Panc1 (cell line): ENCODE measurements at places on chromosomes 1 and 21. TPM values are rescaled to one million over a fixed set of nuclear protein-coding genes. Genes with fewer than 3 reads are reported as not detected.

DNA sequence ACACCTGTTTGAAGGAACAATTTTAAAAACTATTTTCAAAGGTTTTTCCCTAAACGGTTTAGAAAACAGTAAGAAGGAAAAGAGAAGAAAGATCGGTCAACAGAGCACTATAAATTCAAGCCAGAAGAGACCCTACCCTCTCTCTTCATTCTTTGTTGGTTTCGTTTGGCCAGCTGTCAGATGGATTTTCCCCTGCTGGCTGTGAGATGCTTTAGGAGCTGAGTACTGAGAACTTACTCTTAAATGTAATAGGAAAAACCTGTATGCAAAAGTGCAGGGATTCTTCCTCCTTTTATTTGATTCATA lies 1.3 kb upstream of the TXNIP start:
- no peak for DNase-seq

DNA sequence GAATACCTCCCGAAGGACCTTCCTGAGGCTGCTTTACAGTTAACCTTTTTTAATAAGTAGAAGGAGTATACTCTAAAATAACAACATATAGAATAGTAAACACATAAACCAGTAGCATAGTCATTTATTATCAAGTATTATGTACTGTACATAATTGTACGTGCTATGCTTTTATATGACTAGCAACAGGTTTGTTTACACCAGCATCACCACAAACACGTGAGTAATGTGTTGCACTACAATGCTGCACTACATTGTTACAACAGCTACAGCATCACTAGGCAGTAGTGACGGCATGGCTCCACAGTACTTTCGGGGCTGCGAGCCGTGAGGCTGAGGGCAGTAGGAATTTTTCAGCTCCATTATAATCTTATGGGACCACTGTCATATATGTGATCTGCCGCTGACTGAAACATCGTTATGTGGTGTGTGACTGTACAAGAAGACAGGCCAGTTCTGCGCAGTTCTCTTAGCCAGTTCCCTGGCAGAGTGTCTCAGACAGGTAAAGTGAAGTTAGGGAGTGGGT lies 82.8 kb upstream of the LRRC8D start:
- DNase-seq = no peak

DNA sequence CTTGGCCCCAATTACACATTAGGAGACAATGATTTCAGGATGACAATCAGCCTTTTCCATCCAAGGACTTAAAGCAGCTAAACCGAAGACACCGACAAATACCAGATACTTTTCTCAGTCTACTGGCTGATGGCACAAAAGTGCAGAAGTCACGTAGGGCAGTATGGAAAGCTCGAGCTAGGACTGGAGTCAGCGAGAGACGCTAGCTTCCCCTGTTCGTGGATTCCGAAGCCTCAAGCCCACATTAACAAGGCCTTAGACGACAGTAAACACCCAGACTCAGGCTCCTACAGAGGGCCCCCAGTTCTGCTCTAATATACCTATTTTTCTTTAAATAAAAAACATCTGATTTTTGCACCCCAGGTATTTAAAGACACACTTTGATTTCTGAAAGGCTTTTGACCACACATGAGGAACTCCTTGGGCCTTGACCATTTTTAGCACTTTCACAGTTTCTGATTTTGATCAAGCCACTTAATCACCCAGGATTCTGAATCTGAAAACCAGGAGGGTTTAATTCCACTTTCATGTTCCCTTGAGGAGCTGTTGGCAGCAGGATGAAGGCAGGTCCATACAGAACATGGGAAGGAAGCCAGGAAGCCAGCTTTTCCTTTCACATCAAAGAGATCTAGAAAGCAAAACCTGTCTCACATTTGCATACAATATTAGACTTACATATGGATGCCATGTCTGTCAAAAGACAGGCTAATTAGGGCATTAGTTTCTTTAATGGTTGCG lies 204.1 kb downstream of the GABPA start:
- DNase-seq = no peak

DNA sequence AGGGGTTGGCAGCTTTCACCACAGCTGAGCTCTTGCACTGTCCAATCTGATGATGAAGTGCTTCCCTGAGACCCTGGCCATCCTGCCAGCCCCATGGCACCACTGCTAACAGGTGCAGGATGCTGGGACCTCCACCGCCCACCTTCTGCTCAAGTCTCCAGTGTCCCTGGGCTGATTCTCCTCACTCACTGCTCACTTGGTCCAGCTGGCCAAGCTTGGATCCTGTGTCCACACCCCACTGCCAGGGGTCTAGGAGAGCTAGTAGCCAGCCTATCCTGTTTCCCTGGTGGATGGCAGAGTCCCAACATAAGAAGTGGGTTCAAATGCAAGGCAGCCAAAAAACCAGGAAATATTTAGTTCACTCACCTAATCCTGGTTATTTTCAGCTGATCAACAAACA lies 217.2 kb upstream of the IRF2BP2 start:
- DNase-seq = no peak

DNA sequence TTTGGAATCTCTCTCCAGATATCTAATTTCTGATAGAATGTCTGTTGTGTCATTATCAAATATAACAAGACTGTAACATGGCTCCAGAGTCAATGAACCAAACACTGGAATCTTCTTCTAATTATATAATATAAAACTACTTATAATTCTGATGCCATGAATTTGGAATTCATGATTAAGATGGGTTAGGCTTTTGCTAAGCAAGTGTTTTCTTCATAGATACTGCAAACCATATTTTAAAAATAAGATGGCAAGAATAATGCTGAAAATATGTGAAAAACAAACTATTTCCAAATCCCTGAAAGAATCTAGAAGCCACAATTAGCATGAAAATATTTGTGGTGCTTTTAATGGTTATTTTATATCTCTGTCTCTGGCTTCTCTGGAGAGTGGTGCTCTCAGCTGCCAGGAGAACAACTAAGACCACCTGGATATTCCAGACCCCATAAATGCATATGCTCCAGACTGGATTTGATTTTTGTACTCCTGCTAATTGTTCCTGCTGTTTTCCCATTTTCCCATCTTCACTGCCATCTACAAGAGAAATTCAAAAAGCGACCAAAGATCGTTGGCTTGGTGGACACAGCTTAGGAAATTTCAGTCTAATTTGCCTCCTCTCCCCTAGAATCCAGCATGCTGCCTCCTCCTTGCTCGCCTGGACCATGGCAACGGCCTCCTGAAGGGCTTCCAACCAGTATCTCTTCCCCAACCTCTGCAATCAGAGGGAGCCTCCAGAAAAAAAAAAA lies 418.9 kb downstream of the SETD4 start:
- no peak for DNase-seq

- DNase-seq = no peak
Measured at GRCh38 chr1:185495898-185496297, 178.9 kb upstream of the IVNS1ABP start.

DNA sequence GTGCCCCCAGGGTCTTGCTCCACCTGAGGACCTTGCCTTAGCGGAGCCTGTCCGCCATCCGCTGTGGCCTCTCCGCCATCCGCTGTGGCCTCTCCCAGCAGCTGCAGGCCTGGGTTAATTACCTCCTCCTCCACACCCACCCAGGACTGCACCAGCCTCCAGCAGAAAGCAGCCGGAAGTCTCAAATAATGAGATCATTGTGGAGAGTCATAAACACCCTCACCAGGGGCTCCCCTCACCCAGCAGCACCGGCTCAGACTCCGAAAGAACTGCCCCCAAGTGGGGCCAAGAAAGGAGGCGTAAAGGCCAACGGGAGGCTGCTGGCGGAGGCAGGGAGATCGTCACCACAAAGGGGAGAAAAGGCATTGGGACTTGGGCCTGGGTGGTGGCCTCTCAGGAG lies 10.7 kb upstream of the GPR153 start:
- DNase-seq = no peak

DNA sequence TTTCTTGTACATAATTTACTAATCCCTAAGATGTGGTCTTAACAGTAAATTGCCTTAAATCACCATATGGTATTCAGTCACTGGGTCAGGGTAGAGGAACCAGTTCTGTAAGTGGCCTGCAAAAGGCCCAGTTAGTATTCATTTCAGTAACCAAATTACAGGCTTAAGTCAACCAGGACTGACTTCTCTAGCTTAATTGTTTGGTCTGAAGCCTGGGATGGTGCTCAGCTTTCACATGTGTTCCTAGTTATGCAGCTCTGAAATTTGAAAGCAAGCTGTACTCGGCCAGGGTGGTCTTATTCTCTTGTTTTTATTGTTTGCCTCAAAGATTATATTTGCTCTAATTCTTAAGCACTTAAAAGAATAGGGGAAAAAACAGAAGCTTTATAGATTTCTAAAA lies 144.6 kb downstream of the MAGI3 start:
- DNase-seq = no peak

DNA sequence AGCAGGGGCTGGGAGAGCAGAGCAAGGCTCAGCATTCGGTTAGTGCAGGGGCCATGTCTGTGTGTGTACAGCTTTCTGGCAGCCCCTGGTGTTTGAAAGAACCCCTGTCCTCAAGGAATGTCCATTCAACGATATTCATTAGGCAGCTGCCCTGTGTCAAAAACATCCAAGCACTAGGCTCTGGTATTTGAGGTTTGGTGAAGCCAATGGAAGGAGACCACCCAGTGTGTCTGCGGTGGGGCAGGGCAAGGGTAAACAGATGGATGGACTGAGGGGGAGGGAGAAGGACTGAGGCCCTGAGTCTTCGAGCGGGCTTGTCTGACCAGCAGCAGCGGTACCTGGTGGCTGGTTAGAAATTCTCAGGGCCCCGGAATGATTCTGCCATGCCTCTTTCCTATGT lies 155.6 kb upstream of the KLHDC7A start:
- DNase-seq = no peak

GRCh38 chr1:67646145-67647035 lies 38.6 kb upstream of the GADD45A start:
- no peak for DNase-seq

GRCh38 chr1:179876300-179876715 lies 1.3 kb downstream of the TOR1AIP2 start:
- DNase-seq = no peak

GRCh38 chr1:171434717-171435346 lies 50.5 kb upstream of the PRRC2C start:
- DNase-seq = no peak

DNA sequence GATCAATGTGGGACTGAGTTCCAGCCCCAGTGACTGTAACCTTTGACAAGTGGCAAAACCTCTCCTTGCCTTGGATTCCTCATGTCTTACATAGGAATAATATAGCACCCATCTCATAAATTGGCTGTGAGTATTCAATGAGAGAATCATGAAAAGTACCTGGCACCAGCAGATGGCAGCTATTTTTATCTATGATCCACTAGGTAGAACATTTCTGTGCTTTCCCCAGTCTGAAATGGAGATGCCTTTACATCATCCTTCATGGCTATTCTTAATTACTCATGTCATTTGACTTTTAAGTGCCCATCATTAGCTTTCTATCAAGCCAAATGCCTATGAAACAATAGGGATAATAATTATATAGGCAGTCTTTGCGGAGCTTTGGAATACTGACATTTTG lies 130.1 kb downstream of the TGFB2 start:
- no peak for DNase-seq

DNA sequence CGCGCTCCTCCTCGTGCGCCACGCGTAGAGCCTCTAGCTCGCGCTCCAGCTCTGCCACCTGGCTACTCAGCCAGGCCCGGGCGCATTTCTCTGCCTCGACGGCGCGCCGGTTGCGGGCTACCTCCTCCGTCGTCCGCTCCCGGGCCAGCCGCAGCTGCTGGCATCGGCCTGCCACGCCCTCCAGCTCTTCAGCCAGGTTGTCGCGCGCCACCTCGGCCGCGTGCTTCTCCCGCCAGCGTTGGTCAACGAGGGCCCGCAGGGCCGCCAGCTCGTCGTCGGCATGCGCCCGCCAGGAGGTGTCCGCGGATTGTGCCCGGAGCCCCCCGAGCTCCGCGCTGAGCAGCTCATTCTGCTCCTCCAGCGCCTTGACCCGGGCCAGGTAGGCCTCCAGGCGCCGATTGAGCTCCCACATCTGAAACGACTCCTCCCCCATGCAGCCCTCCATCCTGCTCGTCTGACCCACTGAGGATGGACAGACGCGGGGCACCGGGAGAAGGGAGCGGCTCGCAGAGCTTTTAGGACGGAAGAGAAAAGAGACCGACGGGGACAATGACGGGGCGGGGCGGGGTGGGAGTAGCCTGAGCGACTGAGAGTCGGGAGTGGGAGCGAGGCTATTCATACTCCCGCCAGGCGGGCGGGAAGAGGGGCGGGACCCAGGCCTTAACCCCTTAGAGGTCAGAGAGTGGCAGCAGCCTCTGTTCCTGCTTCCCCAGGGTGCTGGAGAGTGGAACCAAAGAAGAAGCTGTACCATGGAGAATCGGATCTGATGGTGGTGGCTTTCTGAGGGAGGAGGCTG lies at the start of gene NES:
Gene NES, minus strand, starts transcription at position 588 of the 796 bp plus-strand sequence. Its CDS starts 143 bp downstream, at position 445.
- no peak for DNase-seq

DNA sequence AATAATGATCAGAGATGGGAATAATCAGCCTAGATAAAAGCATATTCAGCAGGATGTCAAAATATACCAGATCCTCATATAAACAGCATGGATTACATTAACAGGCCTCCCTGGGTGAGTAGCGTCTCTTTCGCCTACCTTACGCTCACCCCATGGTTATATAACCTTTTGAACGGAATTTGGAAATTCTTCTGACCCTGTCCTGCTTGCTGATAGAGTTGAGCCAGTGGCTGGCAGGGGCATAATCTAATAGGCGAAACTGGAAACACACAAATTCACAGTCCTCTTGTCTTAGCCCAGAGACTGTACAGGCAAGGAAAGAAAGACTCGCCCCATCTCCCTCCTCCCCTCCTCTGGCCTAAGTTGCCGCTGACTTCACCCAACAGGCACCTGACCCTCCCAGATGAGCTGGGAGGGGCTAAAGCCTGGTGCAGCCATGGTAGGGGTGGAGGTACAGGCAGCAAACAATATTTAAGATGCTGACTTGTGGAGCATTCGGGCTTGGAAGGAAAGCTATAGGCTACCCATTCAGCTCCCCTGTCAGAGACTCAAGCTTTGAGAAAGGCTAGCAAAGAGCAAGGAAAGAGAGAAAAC lies at the start of gene ANGPTL7:
Gene ANGPTL7, plus strand, starts transcription at position 498 of the 594 bp plus-strand sequence. CDS start 225 bp downstream, outside the sequence.
- DNase-seq = no peak

GRCh38 chr1:233620065-233620464 lies 6.2 kb downstream of the KCNK1 start:
- DNase-seq = no peak

DNA sequence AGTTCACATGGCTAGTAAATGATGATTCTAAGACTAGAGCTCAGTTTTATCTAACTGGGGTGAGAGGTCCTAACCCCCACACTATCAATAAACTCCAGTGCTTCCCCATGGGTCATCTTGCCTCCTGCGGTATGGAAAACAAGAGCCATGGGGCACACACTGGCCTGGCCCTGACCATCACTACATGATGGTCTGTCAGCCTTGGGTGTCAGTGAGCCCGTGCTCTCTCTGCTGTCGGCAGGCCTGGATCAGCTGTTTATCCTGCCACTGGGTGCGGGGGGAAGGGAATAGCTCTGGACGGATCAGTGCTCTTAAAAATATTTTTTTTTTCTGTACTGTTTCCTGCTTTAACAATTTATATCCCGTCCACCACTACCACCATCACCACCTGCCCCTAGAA lies 255.0 kb upstream of the ADGRL2 start:
- DNase-seq = no peak

- DNase-seq = no peak
Measured at GRCh38 chr1:66732407-66733166, 19.7 kb upstream of the DYNLT5 start.

The CFHR1 gene
- 0.23 TPM for total RNA-seq

The SF3B4 gene
- 120 TPM for total RNA-seq

The S100A7A gene
- total RNA-seq = not detected

The FAM163A gene
- total RNA-seq = not detected

The GGPS1 gene
- total RNA-seq = 60.6 TPM

The IFI44L gene
- 0.10 TPM for total RNA-seq
